ENCODE measurements at places on chromosomes 12 and 14.
A peak's percentile ranks its signal among the peaks of the same experiment; 100 is the strongest.

GRCh38 chr14:59511916-59512575 is 27.7 kb downstream of the JKAMP start:
- DNase-seq = peak; percentile 73

GRCh38 chr14:64464651-64465050 is 648 bp upstream of the AKAP5 start:
- DNase-seq = no peak

DNA sequence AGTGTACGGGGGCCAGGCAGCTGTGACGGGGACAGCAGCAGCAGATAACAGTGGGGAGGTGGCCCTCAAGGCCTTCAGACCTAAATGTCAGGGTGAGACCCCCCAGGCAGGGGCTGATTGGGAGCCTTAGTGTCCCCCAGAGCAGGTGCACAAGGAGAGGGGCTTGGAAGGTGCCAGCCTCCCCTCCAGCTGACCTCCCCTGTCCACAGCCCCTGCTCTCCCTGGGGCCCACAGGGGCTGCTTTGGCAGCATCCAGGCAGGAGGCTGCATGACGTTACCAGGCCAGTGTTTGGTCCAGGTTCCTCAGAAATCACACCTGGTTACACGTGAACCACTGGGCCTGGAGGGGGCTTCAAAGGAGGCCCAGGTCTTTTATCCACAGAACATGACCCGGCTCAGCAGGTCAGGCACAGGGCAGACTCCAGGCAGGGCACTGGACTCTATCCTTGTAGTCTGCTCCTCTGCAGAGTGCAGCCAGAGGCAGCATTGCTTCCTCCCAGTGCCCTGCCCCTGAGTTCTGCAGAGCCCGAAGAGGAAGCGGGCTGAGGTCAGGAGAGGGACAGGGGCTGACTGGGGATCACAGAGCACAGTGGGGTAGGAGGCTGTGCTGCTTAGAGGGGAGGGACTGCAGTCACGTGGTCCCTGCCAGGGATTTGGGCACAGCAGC is 2.6 kb upstream of the TRMT61A start:
- DNase-seq = no peak

- no peak for DNase-seq
Measured at GRCh38 chr14:105042813-105043212, 21.9 kb upstream of the CDCA4 start.

- no peak for DNase-seq
Measured at GRCh38 chr12:34377243-34378035, 355.1 kb downstream of the ALG10 start.

GRCh38 chr14:54659365-54659764 is 92.4 kb downstream of the SAMD4A start:
- DNase-seq = no peak

DNA sequence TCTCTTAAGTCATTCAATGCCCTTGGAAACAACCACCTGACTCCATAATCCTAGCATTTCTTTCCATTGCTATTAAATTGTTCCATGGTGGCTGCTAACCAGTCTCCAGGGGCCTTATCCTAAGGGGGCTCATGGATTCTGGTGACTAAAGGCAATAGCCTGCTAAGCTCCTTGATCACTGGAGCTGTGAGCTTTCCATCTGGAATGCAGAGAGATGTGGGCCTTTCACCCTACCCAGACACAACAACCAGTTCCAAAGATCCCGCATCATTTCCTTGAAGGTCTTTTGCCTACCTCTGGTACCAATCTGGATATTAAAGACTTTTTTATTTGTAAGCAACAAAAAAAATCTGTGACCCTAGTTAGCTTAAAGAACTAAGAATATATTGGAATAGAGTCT is 32.9 kb downstream of the NDUFA12 start:
- no peak for DNase-seq

- no peak for DNase-seq
Measured at GRCh38 chr12:13023811-13024530, 20.2 kb upstream of the FAM234B start.

- no peak for DNase-seq
Measured at GRCh38 chr14:103206023-103206481, 82.8 kb downstream of the TNFAIP2 start.

- DNase-seq = no peak
Measured at GRCh38 chr14:79997509-79998208, 213.6 kb downstream of the DIO2 start.

- DNase-seq = no peak
Measured at GRCh38 chr12:77941401-77941800, 110.7 kb downstream of the NAV3 start.

- DNase-seq = no peak
Measured at GRCh38 chr14:68894802-68895703, 84.0 kb downstream of the ACTN1 start.

DNA sequence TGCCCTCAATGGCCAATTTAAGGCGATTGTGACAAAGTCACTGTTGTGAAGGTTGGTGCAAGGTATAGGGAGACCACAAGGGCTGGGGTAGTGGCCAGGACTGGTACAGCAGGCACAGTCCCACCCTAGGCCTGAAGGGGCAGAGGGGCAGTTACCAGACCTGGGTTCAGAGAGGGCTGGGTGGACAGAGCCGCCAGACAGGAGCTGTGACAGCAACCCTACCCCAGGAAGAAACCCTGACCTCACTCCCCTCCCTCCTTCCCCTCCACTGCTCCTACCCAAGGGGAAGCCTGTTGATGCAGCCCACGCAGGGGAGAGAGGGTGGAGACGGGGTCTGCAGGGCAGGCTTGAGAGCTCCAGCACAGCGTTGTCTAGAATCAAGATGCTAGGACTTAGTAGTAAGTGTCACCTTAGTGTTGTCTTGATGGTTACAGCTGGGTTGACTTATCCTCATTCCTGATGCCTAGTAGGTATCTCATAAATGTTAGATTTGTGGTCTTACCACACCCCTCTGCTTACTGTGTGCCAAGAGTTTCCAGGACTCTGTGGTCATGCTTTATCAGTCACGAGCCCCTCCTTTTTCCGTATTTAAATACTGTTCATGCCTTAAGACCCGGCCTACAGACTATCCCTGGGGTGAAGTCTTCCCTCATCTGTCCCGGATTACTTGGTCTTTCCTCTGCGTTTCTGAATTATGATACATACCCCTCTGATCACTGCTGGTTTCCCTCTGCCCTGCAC is 14.4 kb downstream of the EML1 start:
- DNase-seq = no peak

- DNase-seq = no peak
Measured at GRCh38 chr14:42469637-42470426, 863.2 kb downstream of the LRFN5 start.

DNA sequence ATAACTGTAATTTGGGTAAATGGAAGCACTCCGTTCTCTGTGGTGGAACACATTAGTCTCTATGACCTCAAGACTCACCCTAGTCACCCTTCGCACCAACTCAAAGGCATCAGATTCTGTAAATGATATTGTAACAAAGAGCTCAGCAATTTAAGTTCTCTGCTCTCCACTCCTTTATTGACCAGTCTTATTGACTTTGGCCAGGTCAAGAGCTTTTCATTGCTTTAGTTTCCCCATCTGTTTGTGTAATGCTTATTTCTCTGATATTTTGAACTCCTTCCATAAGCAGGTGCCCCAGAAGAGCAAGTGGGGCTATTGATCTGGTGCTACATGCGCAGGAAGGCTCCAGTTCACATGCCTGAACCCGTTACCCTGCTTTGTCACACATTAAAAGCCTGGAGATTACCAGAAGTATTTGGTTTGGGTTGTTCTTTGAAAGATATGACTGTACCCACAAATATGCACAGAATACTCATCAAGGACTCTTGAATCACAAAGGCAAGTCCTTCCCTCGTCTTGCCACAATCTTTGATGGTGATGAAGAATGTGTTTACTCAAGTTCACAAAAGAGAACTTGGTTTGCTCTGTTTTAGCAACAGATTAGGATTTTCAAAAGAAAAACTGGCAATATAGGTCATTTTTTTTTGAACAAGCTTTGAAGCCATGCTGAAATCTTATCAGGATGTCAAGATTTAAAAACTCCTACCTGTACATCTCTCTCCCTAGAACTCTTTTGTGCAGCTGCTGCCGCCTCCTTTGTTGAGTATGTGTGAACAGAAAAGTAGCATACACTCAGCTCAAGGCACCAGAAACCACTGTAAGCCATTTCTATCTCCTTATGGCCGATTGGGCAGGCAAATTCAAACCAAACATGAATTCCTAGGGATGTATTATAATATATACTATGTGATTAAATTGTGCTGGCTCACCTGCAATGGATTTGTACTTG is 193.9 kb downstream of the BCAT1 start:
- DNase-seq = no peak

DNA sequence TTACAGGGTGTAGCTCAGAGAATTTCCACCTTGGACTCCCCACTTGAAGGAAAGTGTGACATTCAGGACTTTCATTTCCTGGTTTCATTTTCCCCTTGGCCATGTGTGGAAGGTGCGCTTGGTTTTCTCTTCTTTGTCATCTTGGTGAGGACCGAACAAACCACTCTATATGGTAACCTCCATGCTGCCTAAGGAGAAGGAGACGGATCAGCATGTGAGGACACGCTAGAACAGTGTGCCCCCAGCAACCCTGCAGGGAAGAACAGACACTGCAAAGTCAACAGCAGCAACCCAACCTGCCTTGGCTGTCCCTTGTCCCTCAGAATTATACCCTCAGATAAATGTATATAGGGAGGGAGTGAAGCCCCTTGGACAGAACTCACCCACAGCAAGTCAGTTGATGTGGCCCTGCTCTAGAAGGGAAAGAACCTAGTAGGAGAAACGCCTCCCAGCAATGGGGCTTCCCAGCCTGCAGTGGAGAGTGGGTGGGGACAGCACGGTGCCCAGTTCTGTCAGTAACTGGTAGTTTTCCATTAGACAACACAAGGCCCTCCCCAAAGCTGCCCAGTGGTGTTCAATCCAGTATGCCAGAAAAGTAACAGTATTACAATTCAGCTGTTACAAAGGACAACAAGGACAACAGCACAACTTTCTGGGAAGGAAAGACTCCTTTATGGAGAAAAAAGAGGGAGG is 18.9 kb upstream of the COCH start:
- DNase-seq = no peak

DNA sequence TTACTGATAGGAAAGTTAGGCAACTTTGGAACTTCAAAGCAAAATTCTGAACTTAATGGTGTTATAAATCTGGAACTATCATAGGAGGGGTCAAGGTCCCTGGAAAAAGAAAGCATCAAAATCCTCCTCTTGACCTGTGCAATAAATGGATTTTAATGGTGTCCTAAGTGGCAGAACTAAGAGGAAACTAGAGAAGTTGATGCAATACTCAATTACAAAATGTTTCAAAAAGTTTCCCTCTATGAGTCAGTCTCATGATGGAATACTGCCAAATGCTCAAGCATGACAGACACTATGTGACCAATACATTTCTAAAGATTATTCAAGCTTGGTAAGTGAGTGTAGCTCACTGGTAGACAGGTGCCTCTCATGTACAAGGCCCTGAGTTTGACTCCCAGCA is 47.7 kb upstream of the ERGIC2 start:
- DNase-seq = no peak

GRCh38 chr12:94710933-94711332 is 60.6 kb upstream of the TMCC3 start:
- DNase-seq = no peak

All from ecto neural progenitor cell (in vitro differentiated cells).